ENCODE measurements at places on chromosomes 13 and 19.

DNA sequence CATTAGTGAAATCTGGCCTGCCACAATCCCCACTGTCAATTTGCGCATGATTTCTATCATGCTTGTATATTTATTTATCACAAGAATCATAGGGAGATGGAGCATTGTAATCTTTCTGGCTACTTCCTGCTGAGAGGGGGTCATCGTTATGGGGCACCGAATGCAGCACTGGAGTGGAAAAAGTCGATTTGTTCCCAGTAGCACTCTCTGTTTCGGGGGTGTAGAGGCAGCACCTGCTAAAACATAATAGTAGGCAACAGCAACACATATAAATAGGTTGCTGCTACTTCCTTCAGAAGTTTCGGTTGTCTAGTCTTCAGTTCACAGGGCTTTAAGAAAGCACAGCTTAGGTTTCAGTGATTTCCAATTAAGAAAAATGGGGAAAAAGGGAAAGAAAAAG is 23.4 kb upstream of the CEACAM21 start:
- DNase-seq = no peak

- no peak for DNase-seq
These were observed 94.8 kb downstream of the SOX1 start for GRCh38 chr13:112161521-112162301.

DNA sequence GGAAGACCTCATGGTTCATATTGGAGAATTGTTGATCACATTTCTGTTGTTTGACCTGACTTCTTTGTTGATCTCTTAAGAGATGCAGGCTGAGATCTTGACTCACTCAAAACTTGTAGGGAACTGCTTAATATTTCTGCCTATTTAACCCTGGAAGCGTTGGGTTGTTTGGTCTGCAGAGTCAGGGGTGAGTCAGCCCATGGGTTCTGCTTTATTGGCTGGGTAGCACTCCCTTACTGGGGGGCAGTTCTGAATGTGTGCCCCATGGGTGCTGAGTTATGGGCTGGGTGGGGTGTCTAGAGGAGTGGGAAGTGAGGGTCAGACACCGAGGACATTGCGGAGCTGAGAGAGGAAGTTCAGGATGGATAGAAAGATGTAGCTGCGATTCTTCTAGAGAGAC is 87.9 kb downstream of the LRCH1 start:
- DNase-seq = no peak

GRCh38 chr19:7294558-7295212 is 471 bp upstream of the INSR start:
- DNase-seq = no peak

- DNase-seq = no peak
These were observed 244.5 kb downstream of the SPRY2 start for GRCh38 chr13:80096383-80096782.

DNA sequence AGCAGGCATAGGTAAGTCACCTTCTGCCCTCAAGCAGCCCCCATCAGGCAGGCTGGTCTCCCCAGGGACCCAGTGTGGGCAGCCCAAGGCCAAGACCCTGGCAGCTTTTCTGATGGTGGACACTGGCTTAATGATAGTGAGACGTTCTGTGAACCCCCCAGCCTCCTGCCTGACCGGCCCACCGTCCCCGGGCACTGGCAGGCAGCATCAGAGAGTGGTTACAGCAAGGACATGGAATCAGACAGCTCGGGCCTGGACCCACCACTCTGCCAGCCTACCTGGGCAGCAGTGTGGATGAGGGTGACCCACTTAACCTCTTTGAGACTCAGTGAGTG is 45.3 kb upstream of the KCTD15 start:
- no peak for DNase-seq

DNA sequence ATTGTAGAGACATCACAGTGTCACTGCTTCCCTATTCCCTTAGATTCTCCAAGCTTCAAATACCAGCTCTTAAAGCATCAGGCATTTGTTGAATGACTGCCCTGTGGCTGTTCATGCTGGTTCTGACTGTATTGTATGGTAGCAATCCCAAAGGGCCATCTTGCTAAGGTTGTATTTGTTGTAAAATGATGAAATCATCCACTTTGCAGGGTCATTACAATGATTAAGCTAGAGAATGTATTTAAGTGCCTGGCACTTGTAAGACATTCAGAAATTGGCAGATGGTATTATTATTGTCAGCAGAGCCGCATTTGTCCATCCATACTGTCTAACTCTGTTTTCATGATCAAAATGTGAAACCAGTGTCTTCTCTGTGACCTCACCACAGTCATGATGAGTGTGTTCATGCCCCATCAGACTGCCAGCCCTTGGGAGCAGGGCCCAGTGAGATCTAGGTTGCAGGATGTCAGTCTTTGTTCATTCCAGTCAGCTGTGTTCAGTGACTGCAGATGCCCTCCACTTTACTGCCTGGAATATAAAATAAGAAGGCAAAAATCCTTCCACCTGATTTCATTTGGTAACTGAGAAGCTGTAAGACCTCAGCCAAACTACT is 86.1 kb downstream of the DHRS12 start:
- DNase-seq = no peak

- no peak for DNase-seq
These were observed 3.4 kb upstream of the TBXA2R start for GRCh38 chr19:3609779-3610719.

All from stimulated activated CD8-positive, alpha-beta memory T cell treated with anti-CD3 and anti-CD28 coated beads, Interleukin-7, amount 100 ng/mL, for 4 hours (primary cell).